ENCODE measurements at places on chromosomes 2 and 18.

DNA sequence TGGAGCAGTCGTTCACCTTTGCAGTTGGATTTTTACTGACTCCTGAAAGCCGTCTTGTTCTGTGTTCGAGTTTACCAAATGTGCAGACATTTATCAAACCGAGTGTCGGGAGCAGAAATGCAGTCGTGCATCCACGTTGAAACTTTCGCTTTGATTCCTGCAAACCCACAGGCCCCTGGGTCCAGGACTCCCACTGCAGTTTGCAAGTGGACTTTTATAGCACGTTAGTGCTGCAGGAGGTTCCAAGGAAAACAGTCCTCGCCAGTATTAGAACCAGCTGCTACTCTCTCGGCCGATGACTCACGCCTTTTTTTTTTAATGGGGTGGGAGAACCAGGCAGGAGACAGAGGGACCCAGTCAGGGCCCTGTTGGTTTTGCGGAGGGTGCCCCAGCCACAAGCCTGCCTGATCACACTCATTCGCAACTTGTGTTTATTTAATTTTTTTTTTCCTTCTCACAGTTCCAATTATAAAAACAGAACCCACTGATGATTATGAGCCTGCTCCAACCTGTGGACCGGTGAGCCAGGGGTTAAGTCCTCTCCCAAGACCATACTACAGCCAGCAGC lies 90.1 kb downstream of the NFATC1 start:
- no peak for DNase-seq

GRCh38 chr18:36610661-36611060 lies 218.1 kb downstream of the TPGS2 start:
- DNase-seq: no peak

- DNase-seq: no peak
These were observed 187.4 kb downstream of the RDH14 start for GRCh38 chr2:18373081-18373480.

DNA sequence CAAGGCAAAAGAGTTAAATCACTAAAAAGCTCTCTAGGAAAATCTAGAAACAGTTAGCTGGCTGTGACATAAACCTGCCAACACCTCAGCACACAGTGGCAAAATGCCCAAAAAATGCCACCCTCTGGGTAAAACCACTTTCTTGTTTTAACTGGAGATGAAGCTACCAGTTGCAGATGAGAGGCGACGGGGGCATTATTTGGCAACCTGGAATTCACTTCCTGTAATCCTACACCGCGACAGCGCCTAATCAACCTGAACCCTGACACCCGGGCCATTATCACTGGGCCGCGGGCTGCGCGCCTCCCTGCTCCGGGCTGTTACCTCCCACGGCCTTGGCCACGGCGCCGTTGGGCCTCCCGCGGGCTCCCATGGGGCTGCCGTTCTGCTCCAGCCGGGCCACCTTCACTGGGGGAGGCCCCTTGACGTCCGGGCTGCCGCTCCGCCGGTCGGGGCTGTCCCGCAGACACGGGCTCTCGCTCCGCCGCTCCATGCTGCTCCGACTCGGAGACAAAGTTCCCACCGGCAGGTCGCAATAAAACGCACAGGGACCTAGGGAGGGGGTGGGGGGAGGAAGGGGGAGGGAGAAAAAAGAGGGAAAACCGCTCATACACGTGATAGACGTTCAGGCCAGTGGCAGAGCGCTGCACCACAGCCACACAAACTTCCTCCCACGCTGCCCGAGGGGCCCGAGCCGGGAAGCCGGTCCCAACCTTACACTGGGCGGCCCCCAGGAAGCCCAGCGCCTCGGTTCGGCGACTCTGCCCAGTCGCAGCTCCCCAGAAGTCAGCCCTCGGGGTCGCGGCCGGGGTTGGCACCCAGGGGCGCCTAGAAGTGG lies 2.0 kb downstream of the SATB2 start:
- no peak for DNase-seq

- no peak for DNase-seq
These were observed 147.5 kb downstream of the PARD3B start for GRCh38 chr2:204692790-204693189.

GRCh38 chr2:181924336-181924735 lies 32.8 kb downstream of the ITPRID2 start:
- DNase-seq: no peak

GRCh38 chr18:48159816-48160215 lies 229.4 kb upstream of the SMAD2 start:
- no peak for DNase-seq

- DNase-seq: no peak
These were observed 207.7 kb downstream of the ZBTB7C start for GRCh38 chr18:48201337-48202005.

Data from CD8-positive, alpha-beta T cell (primary cell).